ENCODE measurements at places on chromosomes 4 and X.

- DNase-seq: peak; percentile 79
These were observed at the start of gene SYAP1 for GRCh38 chrX:16719334-16720084. Gene SYAP1, plus strand, starts transcription at chrX:16719612. Its CDS starts 113 bp downstream, at chrX:16719725.

DNA sequence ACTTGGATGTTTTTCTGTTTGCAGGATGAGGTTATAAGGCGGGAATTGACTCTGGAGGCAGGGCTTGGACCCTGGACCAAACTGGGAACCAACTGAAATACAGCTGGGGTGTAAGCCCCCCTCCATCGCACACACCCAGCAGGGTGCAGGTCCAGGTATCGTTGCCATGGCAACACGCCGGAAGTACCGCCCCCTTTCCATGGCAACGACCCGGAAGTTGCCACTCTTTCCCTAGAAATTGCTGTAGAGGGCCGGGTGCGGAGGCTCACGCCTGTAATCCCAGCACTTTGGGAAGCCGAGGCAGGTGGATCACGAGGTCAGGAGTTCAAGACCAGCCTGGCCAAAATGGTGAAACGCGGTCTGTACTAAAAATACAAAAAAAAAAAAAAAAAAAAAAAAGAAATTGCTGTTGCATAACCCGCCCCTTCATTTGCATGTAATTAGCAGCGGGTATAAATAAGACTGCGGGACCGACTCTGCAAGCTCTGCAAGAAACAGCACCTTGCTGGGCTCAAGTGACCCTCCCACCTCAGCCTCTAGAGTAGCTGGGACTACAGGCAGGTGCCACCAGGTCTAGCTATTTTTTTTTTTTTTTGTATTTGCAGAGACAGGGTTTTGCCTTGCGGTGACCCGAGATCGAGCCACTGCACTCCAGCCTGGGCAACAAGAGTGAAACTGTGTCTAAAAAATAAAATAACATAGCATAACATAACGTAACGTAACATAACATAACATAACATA, 139.6 kb downstream of the CRLF2 start:
- DNase-seq: no peak

DNA sequence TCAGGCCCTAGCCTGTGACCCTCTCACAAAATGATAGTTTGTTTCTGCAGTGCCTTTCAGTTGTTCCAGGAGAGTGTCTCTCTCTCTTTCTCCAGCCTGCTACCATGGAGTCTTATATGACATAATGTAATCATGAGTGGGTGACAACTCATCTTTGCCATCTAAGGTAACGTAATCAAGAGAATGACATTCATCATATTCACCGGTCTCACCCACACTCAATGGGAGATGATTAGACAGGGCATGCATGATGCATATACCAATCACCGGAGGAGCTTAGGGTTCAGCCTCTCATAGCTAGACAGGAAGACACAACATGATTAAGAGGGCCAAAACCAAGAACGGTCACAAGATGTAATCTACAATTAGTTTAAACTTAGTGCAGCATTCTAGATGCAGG, 97.1 kb upstream of the FAM9B start:
- DNase-seq: no peak

DNA sequence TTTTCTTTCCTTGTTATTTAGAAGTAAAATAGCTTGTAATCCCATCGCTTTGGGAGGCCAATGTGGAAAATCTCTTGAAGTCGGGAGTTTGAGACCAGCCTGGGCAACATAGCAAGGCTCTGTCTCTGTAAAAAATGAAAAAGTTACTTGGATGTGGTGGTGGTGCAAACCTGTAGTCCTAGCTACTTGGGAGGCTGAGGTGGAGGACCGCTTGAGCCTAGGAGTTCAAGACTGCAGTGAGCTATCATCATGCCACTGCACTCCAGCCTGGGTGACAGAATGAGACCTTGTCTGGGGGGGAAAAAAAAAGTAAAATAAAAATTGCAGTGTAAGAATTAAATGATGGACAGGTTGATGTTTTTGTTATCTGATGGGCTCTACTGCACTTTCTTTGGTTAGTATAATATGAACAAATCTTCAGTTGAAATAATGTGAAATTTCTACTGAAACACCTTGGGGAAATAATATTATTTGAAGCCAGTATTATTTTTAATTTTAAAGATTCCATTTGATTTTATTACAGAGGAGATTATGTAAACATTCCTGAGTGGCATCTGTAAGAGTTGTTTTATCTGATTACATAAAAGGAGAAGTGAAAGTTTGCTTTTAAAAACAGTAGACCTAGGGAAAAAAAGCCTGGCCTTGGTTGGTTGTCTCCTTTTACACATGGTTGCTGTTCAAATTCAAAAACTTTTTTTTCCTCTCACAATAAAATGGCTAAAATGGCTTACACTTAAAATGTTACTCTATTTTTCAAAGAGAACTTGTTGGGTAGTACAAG, 10.5 kb upstream of the NDUFC1 start:
- DNase-seq: no peak

DNA sequence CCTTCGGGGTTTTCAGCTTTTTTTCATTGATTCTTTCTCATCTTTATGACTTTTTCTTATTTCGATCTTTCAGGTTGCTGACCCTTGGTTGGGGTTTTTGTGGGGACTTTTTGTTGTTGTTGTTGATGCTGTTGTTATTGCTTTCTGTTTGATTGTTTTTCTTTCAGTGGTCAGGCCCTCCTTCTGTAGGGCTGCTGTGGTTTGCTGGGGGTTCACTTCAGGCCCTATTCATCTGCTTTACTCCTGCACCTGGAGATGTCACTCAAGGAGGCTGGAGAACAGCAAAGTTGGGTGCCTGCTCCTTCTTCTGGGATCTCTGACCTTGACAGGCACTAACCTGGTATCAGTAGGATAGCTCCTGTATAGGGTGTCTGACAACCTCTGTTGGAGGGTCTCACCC, 39.9 kb upstream of the PCDH18 start:
- no peak for DNase-seq

- DNase-seq: no peak
These were observed 73.5 kb downstream of the PRSS12 start for GRCh38 chr4:118279328-118279727.

- DNase-seq: no peak
These were observed 156.6 kb downstream of the CHIC2 start for GRCh38 chr4:53907772-53908171.

- DNase-seq: peak; percentile 87
These were observed 147.9 kb downstream of the LRBA start for GRCh38 chr4:150867148-150867547.

GRCh38 chrX:47484885-47485284, 1.9 kb upstream of the ZNF41 start:
- DNase-seq: no peak

DNA sequence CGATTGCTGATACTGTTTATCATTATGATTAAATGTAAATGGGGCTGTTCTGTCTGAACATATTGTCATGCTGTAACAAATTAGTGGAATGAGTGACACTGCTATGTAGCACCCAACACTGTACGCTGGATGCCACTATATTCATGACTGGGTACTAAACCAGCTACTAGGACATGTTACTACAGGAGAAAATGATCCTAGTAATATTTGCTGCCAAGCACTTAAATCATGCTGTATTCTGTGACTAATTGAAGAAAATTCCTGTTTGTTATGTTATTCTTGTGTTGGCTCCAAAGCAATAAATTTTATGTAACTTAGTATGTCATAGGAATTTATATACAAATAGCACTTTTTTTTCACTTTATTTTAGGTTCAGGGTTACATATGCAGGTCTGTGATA, 804.2 kb downstream of the CENPC start:
- DNase-seq: no peak

DNA sequence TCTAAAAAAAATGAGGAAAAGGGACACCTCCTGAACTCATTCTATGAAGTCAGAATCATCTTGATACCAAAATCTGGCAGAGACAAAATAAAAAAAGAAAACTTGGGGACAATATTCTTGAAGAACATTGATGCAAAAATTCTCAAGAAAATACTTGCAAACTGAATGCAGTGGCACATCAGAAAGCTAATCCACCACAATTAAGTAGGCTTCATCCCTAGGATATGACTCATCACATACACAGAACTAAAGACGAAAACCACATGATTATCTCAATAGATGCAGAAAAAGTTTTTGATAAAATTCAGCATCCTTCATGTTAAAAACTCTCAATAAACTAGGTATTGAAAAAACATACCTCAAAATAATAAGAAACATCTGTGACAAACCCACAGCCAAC, 98.3 kb downstream of the FAM47B start:
- DNase-seq: no peak
